ENCODE measurements at places on chromosomes 1 and 21. TPM values are rescaled to one million over a fixed set of nuclear protein-coding genes. Genes with fewer than 3 reads are reported as not detected.

DNA sequence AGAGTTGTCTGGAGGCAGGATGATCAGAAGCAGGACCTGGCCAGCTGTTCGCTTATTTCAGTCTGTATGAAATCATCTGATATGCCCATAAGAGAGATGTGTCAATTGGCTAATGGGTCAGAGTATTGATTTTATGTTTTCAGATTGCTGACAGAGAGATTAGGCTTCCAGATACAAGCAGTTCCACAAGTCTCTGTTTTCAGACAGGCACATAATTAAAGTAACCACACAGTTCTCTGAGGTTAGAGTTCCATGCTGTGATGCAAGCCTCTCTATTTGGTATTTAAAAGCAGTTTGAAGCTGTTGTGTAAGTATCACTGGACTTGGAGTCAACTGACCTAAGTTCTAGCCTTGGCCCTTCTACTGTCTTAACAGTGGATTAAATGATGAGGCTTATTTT lies 50.1 kb downstream of the ATF6 start:
- DNase-seq, result peak; percentile 51

CYYR1 gene
- polyA plus RNA-seq, result 0.19 TPM

DNA sequence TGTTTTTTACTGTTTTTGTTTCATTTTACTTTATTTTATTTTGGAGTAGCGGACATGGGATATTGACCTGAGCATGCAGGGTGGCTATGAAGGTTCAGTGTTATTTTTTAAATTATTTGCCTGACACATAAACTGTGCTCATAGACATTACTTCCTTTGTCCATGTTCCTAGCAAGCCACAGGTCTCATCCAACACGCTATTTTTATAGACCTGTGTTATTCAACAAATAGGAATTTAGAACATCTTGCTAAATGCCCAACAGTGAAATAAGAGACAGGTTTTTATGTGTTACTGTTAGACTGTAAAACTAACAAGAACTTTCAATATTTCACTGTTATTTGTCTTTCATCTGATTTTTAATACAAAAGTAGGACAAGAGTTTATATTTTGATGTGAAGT lies 756.4 kb downstream of the KCNT2 start:
- DNase-seq, result no peak

ABCD3 gene
- polyA plus RNA-seq, result 31.8 TPM

DNA sequence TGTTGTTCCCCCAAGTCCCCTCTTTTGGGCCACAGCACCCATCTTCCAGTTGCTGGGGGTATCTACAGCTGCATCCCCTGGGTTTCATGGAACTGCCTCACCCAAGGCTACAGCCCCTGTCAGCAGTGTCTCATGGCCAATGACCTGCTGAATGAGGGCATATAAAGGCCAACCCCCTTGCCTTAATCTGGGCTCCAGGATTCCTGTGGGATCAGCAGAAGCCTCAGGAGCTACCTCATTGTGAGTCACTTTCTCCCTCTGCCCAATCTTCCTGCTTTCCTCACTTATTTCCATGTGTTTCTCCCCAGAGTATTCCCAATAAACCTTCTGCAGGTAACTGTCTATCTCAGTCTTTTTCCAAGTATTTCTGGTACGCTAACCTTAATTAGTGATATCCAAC lies 37.3 kb upstream of the SYT14 start:
- peak; percentile 84 for DNase-seq

DNA sequence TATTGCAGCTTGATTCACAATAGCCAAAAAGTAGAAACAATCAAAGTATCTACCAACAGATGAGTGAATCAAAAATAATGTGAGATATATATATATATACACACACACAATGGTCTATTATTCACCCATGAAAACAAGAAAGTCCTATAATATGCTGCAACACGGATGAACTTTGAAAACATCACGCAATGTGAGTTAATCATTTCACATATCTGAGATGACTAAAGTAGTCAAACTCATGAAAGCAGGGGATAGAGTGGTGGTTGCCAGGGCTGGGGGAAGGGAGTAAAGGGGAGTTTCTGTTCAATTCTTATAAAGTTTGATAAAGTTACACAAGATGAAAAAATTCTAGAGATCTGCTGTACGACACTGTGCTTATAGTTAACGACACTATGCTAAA lies 1234.8 kb downstream of the MRPL39 start:
- no peak for DNase-seq

DNA sequence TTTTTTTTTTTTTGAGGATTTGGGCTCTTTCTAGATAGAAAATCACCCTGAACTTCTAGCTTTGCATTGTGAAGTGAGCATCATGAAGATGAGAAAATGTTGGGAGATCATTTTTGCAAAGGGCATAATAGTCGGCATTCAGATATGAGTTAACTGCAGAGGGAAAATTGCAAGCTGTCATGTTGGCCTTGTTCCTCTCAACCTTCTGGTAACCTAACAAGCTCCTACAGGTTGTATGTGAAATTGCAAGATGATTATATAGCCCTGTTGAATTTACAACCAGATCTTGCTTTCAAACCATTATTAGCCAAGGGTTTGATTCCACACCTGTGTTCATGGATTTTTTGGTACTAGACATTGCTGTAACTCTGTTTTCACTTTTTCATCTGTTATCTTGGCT lies 2.2 kb downstream of the ELOA start:
- peak; percentile 70 for DNase-seq

- DNase-seq, result no peak
These were observed 24.7 kb downstream of the CAPZB start for GRCh38 chr1:19460535-19461219.

LCE2A gene
- 12.4 TPM for polyA plus RNA-seq

RNU1-2 gene
- polyA plus RNA-seq, result not detected

GRCh38 chr1:62336995-62337705 lies 17.9 kb upstream of the KANK4 start:
- DNase-seq, result no peak

IL12RB2 gene
- polyA plus RNA-seq, result not detected

DNA sequence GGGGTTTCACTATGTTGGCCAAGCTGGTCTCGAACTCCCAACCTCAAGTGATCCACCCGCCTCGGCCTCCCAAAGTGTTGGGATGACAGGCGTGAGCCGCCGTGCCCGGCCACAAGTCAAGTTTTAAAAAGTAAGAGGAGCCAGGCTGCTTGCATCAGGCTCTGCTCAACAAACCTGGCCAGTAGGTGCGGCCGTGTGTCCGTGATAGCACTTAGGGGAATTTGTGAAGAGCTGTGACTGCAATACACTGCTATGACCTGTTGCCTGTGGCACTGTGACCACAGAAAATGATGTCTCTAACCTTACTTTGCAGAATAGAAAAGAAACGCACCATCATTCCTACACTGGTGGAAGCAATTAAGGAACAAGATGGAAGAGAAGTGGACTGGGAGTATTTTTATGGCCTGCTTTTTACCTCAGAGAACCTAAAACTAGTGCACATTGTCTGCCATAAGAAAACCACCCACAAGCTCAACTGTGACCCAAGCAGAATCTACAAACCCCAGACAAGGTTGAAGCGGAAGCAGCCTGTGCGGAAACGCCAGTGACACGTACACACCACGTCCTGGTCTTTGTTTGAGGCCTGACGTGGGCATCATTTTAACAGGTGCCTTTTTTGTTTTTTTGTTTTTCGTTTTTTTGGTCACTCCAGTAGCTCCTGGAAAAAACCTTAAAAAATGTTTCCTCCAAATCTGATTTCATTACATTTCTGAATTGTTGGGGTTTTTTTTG lies 16.7 kb downstream of the C1orf174 start:
- no peak for DNase-seq

S100A14 gene
- polyA plus RNA-seq, result 0.32 TPM

DNA sequence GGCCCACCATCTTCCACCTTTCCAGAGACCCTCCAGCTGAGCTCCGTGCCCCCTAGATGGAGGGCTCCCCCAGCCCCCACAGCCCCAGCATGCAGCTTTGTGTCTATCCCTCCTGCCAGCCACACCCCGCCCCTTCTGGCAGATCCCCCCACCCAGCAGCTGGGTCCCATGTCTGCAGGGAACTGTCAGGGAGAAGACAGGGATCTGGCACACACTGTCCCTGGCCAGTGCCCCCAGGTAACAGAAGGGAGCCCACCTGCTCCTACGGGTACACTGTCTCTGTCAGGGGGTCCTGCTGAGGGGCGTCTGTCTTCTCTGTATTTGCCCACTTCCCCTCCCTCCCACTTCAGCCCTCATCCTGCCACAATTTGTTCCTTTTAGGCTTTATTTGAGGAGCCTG lies 11.2 kb upstream of the KIF21B start:
- DNase-seq, result no peak

DNA sequence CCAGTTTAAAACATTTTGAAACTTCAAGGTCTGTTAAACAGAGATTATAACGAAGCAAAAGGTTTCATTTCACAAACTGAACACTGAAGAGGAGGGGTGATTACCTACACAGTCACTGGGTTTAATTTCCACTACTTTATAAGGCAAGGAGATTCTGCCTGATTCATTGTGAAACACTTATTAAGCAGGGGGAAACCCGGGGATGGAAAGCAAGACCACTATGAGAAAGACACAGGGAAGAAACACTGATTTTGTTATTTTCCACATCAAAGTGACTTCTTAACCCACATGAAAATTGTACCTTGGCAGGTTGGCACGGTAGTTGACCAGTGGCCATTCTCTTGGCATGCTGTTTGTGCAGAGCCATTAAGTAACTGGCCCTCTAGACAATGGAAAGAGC lies 8.1 kb upstream of the F5 start:
- no peak for DNase-seq

GRCh38 chr1:169212088-169212487 lies 105.6 kb downstream of the ATP1B1 start:
- DNase-seq, result no peak

DNA sequence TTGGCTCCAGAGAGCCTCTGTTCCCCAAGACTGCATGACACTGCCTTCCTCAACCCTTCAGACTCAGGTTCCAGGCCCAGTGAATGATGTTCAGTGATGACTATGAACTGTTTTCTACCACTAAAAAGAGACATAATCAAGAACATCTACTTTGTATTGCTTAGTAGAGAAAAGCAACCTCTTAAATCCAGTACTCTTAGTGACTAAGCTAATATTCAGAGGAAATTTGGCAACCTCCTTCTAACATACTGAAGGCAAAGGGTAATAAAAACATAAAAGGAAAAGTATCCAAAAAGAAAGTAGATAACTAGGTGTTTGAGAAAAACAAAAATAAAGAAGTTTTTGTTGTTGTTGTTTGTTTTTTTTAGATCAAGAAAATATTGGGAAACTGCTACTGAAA lies 153.3 kb upstream of the RUNX1 start:
- peak; percentile 89 for DNase-seq

DNA sequence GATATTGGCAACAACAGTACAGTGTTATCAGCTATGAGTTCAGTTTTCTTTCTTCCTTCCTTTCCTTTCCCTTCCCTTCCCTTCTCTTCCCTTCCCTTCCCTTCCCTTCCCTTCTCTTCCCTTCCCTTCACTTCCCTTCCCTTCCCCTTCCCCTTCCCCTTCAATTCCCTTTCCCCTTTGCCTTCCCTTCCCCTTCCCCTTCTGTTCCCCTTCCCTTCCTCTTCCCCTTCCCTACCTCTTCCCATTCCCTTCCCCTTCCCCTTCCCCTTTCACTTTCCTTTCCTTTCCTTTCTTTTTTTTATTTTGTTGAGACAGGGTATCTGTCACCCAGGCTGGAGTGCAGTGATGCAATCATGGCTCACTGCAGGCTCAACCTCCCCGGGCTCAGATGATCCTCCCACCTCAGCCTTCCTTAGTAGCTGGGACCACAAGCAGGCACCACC lies 72.3 kb upstream of the CAPZB start:
- DNase-seq, result peak; percentile 56

GRCh38 chr1:14599800-14600199 lies 1.3 kb downstream of the KAZN start:
- DNase-seq, result no peak

IQCC gene
- 2.2 TPM for polyA plus RNA-seq

DNA sequence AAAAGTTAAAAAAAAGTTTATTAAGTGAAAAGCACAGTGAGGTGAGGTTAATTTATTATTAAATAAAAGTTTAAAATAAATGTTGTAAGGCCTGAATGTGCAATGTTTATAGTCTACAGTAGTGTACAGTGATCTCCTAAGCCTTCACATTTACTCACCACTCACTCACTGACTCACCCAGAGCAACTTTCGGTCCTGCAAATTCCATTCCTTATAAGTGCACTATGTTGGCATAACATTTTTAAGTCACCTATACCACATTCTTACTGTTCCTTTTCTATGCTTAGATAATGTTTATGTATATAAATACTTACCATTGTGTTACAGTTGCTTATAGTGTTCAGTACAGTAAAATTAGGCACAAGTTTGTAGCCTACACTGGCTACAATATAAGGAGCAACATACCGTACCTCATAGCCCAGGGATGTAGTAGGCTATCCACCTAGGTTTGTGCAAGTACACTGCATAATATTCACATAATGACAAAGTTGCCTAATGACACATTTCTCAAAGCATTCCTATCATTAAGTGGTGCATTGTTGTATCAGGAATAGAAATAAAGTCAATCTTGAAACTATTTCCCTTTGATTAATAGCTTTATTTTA lies 426.5 kb upstream of the BRINP3 start:
- no peak for DNase-seq

CHI3L1 gene
- not detected for polyA plus RNA-seq

- DNase-seq, result peak; percentile 80
These were observed 130.3 kb upstream of the DPYD start for GRCh38 chr1:98051065-98051675.

- no peak for DNase-seq
These were observed 9.5 kb downstream of the CFH start for GRCh38 chr1:196661345-196661744.

- peak; percentile 16 for DNase-seq
These were observed 39.3 kb downstream of the TAS1R2 start for GRCh38 chr1:18819986-18820790.

CFHR4 gene
- polyA plus RNA-seq, result not detected

FCRL1 gene
- not detected for polyA plus RNA-seq

DNA sequence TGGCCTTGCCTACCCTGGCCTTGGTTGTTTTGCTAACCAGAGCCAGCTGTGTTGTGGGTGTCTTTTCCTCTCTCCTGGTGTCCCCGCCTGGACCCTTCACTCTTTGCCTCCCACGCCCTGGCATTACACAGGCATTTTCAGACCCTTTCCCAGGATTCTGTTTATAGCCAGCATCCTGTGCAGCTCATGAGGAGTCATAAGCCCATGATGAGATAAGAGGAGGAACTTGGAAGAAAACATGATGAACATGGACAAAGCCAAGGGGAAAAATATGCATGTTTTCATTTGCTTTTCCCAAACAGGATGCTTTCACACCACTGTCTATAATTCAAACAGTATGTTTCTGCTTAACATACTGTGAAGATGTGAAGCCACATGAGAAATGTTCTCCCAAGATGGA lies 18.7 kb upstream of the WARS2 start:
- DNase-seq, result peak; percentile 80

ADORA1 gene
- polyA plus RNA-seq, result 2.2 TPM

GRCh38 chr1:70348399-70349165 lies 5.9 kb downstream of the ANKRD13C start:
- DNase-seq, result peak; percentile 39

- no peak for DNase-seq
These were observed 134.2 kb downstream of the KAZN start for GRCh38 chr1:14732728-14733047.

- no peak for DNase-seq
These were observed 66.8 kb downstream of the KCNN3 start for GRCh38 chr1:154802982-154803920.

- DNase-seq, result no peak
These were observed 127.5 kb upstream of the CHODL start for GRCh38 chr21:18117176-18117575.

- no peak for DNase-seq
These were observed 66.8 kb downstream of the LIPI start for GRCh38 chr21:14143999-14144398.
